ENCODE measurements at places on chromosomes 11 and 22. TPM values are rescaled to one million over a fixed set of nuclear protein-coding genes. Genes with fewer than 3 reads are reported as not detected.

DNA sequence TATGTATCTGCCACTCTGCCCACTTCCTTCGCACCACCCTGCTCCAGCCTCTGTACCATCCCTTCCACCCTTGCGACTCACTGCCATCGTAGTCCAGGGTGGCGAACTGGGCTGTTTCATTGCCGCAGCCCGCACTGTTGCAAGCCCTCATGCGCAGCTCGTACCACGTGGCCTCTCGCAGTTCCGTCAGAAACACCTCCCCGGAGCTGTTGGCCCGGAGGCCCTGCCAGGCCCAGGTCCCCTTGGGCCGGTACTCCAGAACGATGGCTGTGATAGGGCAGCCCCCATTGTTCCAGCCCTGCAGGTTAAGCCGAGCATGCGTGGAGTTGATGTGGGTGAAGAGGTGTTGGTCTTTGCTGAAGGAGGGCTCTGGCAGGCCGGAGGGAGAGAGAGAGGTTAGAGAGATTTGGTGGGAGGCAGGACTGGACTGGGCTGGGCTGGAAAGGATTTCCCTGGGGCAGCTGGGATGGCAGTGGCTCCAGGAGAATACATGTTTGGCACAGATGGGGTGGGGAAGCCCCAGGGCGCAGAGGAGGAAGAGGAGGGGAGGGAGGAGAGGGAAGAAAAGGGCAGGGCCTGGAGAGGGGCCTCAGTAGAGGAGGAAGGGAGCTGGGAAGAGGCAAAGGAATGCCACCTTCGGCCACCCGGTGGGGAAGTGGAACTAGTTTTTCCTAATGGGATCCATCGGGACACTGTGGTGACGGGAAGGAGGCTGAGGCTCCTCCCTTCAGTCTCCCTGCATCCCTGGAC, 109.6 kb downstream of the CEP164 start:
- H3K36me3 ChIP-seq = no peaks in the 10 kb centered on the region
- H3K4me1 ChIP-seq = peaks cover 13% of the 10 kb centered on the region
- H3K27me3 ChIP-seq = no peaks in the 10 kb centered on the region
- peak; percentile 16 for DNase-seq
- H3K27ac ChIP-seq = peak overlapping the region; percentile 67

GRCh38 chr22:30114361-30114760, 34.1 kb downstream of the HORMAD2 start:
- no peak overlapping the region for H3K27ac ChIP-seq
- no peaks in the 10 kb centered on the region for H3K4me1 ChIP-seq
- no peak for DNase-seq
- no peaks in the 10 kb centered on the region for H3K27me3 ChIP-seq

DNA sequence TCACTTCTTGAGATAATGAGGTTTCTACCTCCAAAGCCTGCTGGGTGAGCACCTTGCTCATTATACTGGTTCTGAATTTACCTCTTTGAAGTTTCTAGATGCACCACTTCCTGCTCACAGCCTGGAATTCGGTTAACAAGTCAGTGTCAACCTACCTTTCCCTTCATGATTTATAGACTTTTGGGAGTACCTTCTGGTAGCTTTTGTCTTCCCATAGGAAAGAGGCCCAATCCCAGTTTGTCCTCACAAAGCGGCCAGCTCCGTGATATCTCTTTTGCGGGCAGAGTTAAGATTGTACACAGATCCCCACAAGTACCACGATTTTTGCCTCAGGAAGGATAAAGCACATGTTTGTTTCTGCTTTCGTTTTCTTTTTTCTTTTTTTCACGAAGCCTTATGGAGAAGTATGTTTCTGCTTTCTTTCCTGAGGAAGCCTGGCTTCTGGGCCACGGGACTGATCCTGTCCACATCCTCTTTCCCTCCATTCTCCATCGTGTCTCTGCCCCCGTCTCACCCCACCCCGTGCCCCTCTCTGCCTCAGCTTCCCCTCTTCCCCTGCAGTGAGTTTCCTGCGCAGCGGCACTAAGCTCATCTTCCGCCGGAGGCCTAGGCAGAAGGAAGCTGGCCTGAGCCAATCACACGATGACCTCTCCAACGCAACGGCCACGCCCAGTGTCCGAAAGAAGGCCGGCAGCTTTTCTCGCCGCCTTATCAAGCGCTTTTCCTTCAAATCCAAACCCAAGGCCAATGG, 5.7 kb upstream of the HINFP start:
- H3K27ac ChIP-seq = no peak overlapping the region
- H3K4me1 ChIP-seq = peaks cover 3% of the 10 kb centered on the region
- no peak overlapping the region for H3K4me3 ChIP-seq
- peaks cover 19% of the 10 kb centered on the region for H3K36me3 ChIP-seq

GRCh38 chr11:61569701-61570100, 11.2 kb downstream of the SYT7 start:
- H3K27ac ChIP-seq = no peak overlapping the region
- H3K4me3 ChIP-seq = no peak overlapping the region
- peaks cover 6% of the 10 kb centered on the region for H3K4me1 ChIP-seq
- H3K36me3 ChIP-seq = no peaks in the 10 kb centered on the region
- DNase-seq = no peak

- DNase-seq = no peak
- peak overlapping the region; percentile 60 for H3K27ac ChIP-seq
- H3K27me3 ChIP-seq = no peaks in the 10 kb centered on the region
- H3K4me1 ChIP-seq = peaks cover 16% of the 10 kb centered on the region
Measured at GRCh38 chr11:46664612-46665011, 35.8 kb downstream of the ARHGAP1 start.

- H3K4me3 ChIP-seq = no peak overlapping the region
- no peaks in the 10 kb centered on the region for H3K4me1 ChIP-seq
- no peak overlapping the region for H3K27ac ChIP-seq
- no peaks in the 10 kb centered on the region for H3K27me3 ChIP-seq
Measured at GRCh38 chr11:115736146-115736545, 231.9 kb upstream of the CADM1 start.

- H3K27ac ChIP-seq = peak overlapping the region; percentile 79
- peaks cover 70% of the 10 kb centered on the region for H3K4me1 ChIP-seq
- H3K36me3 ChIP-seq = no peaks in the 10 kb centered on the region
- no peak overlapping the region for H3K4me3 ChIP-seq
Measured at GRCh38 chr11:7538466-7539454, 25.0 kb downstream of the PPFIBP2 start.

DNA sequence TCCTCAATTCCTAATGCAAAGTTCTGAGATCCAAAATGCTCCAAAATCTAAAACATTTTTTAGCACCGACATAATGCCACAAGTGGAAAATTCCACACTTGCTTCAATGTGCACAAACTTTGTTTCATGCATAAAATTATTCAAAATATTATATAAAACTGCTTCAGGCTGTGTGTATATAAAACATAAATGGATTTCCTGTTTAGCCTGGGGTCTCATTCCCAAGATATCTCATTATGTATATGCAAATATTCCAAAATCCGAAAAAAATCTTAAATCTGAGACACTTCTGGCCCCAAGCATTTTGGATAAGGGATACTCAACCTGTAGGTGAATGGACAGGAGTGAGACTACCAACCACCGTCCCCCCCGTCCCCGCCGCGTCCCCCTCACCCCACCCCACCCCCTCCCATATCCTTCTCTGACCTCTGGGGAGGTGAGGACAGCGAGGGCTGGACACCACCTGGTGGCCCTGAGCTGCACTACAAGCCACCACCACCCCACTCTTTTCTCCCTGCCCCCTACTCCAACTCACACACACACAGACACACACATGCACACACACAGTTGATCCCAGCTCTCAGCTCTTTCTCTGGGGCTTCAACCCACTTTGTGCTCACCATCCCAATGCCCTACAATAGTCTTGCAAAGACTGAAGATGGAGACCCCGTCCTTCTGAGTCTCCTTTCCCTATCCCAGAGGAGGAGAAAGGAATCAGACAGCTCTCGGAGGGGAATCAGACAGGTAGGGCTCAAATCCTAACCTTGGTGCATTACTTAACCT, 101.0 kb downstream of the PDE2A start:
- DNase-seq = peak; percentile 45
- H3K4me3 ChIP-seq = no peak overlapping the region
- no peak overlapping the region for H3K27ac ChIP-seq
- H3K4me1 ChIP-seq = no peaks in the 10 kb centered on the region
- H3K36me3 ChIP-seq = no peaks in the 10 kb centered on the region

GRCh38 chr11:119509969-119510401, 87.0 kb upstream of the THY1 start:
- no peak overlapping the region for H3K27ac ChIP-seq
- no peaks in the 10 kb centered on the region for H3K4me1 ChIP-seq
- no peak for DNase-seq
- no peak overlapping the region for H3K4me3 ChIP-seq

DNA sequence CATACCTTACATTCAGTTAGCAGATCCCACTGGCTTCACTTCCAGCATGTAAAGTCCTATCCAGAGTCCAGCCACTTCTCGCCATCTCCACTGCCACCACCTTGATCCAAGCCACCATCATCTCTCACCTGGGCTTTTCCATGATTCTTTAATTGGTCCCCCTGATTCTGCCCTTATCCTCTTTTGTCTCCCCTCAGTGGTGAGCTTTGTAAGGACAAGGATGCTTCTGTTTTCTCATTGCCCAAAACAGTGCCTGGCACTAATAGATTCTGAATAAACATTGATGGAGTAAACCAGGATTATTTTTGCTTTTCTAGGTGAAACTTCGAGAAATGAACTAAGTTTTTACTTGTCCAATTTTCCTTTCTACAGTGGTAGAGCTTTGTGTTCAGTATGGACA, 4.4 kb downstream of the POLA2 start:
- peaks cover 21% of the 10 kb centered on the region for H3K4me1 ChIP-seq
- no peak for DNase-seq
- H3K27me3 ChIP-seq = no peaks in the 10 kb centered on the region

GRCh38 chr22:42022162-42022847, 23.7 kb downstream of the WBP2NL start:
- no peaks in the 10 kb centered on the region for H3K27me3 ChIP-seq
- no peak for DNase-seq
- no peak overlapping the region for H3K4me3 ChIP-seq

PLAAT4 gene
- total RNA-seq = 30.2 TPM

NLRP6 gene
- 0.33 TPM for total RNA-seq

C11orf87 gene
- not detected for total RNA-seq

MS4A15 gene
- not detected for total RNA-seq

UCP2 gene
- 47.4 TPM for total RNA-seq

KRTAP5-1 gene
- not detected for total RNA-seq

WBP2NL gene
- 2.7 TPM for total RNA-seq

OR10G6 gene
- not detected for total RNA-seq

JOSD1 gene
- total RNA-seq = 62.5 TPM

TST gene
- total RNA-seq = 51.2 TPM

CCDC15 gene
- 1.2 TPM for total RNA-seq
